AG20443 (cell line): ENCODE measurements at places on chromosomes 2 and 18.
A peak's percentile ranks its signal among the peaks of the same experiment; 100 is the strongest.

GRCh38 chr18:23825978-23826405, 136.7 kb downstream of the LAMA3 start:
- DNase-seq: peak; percentile 83

- DNase-seq: peak; percentile 41
These were observed 139.2 kb downstream of the MGAT5 start for GRCh38 chr2:134393075-134393461.

- DNase-seq: peak; percentile 39
These were observed 210.1 kb downstream of the NDUFA10 start for GRCh38 chr2:239814861-239815601.

DNA sequence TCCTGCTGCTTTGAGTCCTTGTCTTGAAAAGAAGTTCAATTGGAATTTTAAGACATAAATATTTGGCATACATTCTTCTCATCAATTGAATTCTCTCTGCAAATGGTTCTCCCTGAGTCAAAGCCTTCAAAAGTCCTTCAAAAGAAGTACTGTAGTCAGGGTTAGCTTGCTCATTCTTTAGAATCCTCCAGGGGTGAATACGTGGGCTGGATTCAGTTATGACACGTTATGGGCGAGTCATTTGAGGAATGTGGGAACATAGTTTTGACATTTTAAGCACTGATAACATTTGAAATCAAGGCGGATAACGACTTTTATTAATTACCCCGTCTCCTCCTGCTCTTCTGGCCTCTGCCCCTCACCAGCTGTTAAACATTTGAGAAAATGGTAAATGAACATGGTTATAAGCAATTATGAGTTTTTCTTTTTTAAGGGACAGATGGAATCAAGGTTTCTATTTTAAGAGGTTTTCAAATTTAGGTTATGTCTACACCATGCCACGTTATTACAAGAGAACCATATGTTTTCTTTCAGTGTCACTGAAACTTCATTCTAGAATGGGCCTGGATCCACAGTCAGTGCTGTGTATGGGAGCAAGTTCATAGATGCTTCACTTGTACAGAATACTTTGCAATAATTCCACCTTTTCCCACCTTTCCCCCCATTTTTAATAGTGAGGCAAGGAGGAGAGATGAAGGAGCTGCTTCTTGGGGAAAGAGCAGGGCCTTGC, 273.1 kb downstream of the TSN start:
- DNase-seq: peak; percentile 83

GRCh38 chr2:71223767-71224333, 3.1 kb downstream of the PAIP2B start:
- DNase-seq: peak; percentile 44

DNA sequence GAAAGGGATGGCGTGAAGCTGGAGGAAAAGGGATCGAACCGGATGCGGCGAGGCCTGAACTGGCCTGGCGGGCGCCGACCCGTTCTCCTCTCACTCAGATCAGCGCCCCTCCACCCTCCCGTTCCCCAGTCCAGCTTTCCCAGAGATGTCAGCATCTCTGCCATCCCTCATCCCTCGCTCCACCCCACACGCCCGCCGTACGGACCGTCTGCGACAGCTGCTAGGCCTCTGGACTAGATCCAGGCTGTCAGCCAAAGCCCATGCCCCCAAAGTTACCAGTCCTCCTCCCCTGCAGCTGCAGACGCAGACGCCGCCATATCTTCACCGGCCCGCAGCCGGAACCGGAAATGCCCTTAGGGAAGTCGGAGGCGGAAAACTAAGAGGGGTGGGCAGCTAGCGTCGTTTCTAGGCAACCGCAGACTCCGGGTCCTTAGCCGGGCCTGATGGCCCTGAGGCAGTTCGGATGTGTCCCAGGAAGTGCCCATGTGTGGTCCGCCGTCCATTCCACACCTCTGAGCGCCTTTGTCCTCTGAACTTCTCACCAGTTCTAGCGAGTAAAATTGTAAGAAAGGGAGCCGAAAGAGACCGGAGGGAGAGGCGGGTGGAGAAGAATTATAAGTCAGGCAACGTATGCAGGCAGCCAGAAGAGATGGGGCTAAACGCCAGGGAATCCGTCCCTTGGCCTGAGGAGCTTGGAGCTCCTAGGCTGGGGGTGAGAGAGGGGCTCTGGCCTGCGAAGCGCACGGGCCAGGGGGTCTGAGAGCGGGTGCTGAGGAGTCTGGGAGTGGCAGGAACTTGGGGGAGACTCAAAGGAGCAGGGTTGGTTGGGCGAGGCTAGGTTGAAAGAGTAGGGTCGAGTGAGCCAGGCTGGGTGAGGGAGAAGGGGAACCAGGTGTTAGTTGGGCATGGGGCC, at the start of the genes RNF25 and STK36:
TSS of gene RNF25 (minus strand) at position 349 of the 913 bp plus-strand sequence. CDS start at position 317, 32 bp downstream.
TSS of gene STK36 (plus strand) at position 433 of the 913 bp plus-strand sequence. CDS start 744 bp downstream, outside the sequence.
- peak; percentile 97 for DNase-seq

DNA sequence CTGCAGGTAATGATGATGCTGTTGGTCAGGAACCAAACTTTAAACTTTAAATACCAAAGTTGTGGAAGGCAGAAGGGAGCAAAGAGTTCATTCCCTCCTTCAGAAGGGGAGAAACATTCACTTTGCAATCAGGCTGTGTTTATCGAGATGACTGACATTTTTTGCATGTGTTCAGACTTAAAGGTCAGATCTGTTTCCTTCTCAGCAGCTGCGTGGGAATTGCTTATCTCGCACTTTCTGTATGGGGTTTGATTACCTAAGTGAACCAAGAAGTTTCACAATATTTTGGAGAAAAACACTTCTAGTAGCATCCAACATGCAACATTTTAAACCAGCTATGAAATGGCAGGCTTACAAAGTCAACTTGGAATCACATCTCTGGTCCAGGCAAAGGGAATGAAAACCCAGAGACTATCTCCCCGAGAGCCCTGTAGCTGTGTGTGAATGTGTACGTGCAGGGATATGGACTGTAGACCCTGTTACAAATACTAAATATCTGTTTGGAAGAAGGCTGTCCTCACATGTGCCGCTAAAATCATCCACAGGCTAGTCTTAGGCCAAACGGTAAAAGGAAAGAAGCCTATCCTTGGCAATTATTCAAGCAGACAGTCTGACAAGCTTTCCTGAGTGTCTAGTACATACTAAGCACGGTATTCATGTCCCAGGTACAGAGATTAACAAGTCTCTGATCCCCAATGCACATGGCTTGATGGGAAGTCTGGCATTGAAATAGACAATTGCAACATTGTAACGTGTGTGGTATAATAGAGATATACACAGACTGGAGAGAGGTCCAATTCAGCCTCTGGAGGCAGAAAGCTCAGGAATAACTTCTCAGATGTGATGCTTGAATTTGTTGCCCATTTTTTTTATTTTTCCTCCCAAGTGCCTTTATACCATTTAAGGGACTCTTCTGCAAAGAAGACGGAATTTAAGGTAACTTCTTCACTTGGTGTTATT, 483.1 kb downstream of the DPP10 start:
- DNase-seq: no peak

GRCh38 chr2:313991-314390, 26.1 kb upstream of the ALKAL2 start:
- no peak for DNase-seq

DNA sequence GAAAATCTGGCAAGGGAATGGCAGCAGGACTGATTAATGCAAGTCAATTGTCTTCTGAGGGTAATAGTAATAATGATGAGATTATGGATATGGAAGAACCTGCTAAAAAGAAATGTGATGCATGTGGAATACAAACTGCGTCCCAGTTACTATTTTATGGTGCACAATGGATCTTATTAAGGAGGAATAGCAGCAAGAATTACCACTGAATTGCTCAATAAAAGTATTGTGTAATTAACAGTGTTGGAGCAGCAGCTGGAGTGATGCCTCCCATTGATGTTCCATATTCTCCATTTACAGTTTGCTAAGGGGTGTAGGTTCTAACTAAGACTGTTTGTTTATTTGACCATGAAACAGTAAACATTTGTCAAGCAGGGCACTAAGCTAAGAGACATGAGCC, 167.9 kb downstream of the HRH4 start:
- DNase-seq: peak; percentile 44

DNA sequence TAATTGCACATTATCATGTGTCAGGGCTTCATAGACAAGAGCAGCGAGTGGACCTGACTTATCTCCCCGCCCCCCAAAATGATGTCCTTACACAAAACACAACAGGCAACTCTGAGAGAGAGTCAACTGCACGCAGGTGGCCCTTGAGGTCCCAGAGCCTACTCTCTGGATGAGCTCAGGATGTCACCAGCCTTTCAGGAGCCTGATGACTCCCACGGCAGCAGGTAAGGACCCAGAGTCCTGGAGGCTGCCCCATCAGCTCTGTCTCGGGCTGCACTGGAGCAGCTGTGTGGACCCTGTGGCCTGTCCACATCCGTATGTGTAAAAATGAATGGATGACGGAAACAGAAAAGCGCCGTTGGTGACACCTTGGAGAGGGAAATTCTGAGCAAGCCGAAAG, 130.9 kb downstream of the HDAC4 start:
- DNase-seq: no peak

DNA sequence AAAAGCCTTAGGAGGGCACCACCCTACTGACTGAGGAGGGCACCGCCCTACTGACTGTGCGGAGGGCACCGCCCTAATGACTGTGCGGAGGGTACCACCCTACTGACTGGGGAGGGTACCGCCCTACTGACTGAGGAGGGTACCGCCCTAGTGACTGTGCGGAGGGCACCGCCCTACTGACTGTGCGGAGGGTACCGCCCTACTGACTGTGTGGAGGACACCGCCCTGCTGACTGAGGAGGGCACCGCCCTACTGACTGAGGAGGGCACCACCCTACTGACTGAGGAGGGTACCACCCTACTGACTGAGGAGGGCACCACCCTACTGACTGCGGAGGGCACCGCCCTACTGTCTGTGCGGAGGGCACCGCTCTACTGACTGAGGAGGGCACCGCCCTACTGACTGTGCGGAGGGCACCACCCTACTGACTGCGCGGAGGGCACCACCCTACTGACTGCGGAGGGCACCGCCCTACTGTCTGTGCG, 150.2 kb upstream of the NFATC1 start:
- no peak for DNase-seq

GRCh38 chr2:27095745-27096651, 9.4 kb downstream of the KHK start:
- peak; percentile 85 for DNase-seq

DNA sequence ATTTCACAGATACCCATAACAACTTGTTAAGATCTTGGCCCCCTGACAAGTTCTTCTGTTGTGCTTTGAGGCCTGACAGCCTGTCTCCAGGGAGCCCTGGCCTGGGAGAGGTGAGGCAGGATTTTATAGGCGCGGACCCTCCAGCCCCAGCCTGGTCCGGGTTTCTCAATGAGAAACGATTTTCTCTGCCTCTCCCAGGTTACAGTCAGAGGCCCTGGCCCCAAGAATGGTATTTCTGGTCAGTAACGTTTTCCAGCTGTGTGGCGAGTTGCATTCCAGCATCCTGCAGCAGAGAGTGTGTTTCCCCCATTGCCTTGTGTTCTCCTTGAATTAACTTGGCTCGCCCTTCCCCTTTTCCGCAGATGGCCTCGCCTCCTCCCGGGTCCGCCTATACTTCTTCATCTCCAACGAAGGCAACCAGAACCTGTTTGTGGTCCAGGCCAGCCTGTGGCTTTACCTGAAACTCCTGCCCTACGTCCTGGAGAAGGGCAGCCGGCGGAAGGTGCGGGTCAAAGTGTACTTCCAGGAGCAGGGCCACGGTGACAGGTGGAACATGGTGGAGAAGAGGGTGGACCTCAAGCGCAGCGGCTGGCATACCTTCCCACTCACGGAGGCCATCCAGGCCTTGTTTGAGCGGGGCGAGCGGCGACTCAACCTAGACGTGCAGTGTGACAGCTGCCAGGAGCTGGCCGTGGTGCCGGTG, 3.0 kb downstream of the INHBB start:
- peak; percentile 40 for DNase-seq

DNA sequence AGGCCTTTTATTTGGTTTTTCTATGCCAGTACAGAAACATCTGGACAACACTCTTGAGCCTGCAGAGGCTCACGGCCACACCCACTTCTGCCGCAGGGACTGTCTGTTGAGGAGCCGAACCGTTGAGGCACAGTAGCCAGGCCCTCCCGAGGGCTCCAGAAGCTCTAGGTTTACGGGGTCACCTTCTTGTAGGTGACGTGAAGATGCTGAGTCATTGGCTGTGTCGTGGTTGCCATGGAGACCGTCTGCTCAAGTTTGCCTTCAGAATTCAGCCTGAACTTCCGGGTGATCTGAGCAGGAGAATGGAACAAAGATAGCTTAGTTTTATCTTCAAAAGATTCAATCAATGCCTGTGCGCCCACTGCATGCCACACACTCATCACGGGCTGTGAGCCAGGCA, 25.9 kb downstream of the BOK start:
- no peak for DNase-seq

DNA sequence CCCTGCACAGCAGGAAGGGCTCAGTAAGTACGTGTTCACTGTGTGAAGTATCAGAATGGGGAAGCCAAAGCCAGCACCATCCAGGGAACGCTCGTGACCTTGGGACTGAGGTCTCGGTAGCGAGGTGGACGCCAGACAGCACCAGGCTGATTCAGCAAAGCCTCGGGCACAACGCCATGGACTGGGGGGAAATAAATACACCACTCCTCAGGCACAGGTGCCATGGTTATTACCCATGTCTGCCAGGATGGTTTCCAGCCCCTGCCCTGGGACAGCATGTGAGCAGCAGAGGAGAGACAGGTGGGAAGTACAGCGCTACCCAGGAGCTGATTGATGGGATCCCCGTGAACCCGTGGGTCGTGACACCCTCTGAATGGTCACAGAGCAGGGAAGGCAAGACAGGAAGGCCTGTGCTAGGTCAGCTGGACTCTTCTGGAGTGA, 53.0 kb downstream of the REEP1 start:
- DNase-seq: no peak

DNA sequence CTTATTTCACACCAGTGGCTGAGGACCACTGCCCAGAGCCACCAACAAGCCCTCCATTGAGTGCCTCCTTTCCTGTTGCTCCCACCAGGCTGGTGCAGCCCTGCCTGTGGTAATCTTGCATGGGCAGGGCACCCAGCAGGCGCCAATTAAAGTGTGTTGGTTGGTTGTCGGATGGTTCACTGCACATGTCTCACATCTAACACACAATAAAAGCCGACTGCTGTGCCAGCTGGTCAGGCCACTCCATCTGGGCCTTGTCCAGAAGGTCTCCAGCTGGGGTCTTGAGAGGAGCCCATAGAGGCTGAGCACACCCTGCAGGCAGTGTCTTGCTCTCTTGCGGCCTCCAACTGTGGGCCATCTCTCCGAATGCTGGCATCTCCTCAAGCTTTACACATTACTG, 494.8 kb upstream of the KLHL29 start:
- no peak for DNase-seq

GRCh38 chr18:2121224-2121623, 450.1 kb downstream of the METTL4 start:
- DNase-seq: no peak

GRCh38 chr2:122433123-122433754, 677.8 kb downstream of the TSN start:
- DNase-seq: no peak

GRCh38 chr2:50143822-50144575, 887.9 kb downstream of the NRXN1 start:
- DNase-seq: peak; percentile 46

DNA sequence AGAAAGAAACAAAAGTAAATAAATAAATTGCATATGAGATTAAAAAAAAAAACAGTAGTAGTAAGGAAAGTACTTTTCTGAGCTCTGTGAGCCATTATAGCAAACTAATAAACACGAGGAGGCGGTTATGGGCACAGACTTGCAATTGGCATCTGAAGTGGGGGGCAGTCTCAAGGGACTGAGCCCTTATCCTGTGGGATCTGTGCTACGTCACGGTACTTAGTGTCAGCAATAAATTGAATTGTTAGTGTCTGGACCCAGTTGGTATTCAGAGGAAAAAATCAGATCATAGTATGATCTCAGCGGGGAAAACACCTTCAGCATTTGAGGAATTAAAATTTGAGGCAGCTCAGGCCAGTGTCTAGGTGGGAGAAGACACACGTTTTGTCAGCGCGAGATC, 76.6 kb upstream of the TEX51 start:
- DNase-seq: no peak

GRCh38 chr2:36455788-36456187, 100.2 kb downstream of the CRIM1 start:
- DNase-seq: peak; percentile 42
